8988T (cell line): ENCODE measurements at places on chromosomes 12 and 14.

- no peak for DNase-seq
Observed at GRCh38 chr14:68791902-68792677, 777 bp downstream of the ZFP36L1 start.

- no peak for DNase-seq
Observed at GRCh38 chr12:63070709-63071108, 80.3 kb downstream of the AVPR1A start.

DNA sequence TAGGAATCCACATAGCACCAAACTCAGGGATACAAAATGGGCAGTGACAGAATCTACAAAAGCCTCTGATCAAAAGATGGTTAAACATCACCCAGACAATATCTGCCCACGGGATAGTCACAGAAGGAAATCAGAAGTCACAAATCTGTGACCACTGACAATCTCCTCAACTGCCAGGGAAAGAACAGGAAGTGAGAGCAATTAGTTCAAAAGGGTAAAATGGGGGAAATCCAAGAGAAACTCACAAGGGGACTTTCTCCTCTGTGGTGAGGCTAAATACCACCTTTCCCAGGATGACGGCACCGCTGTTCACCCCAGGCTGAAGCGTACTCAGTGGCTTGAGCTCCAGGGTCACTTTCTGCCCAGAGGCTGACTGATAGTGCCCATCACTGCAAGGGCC is 10.7 kb downstream of the TTC5 start:
- DNase-seq = no peak

DNA sequence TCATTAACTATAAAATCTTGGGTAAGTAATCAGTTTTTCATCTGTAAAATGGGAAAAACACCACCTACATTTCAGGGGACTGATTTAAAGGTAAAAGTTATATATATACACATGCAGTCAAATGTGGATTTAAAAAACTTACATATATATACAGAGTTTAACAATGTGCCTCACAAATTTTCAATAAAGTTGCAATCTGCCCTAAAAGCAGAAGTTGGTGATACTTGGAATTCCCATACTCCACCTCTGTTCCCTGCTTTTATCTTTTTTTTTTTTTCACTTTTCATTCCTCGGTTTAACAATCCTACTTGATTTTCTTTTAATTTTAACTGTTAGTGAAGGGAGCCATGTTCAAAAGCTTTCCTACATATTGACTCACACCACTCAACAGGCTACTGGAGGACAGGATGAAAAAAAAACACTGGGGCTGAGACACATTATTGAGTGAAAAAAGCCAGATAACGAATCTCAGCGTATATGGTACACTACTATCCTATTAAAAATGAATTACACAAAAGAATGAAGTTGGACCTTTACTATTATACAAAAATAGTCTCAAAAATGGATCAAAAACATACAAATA is 24.3 kb downstream of the SPPL3 start:
- no peak for DNase-seq

DNA sequence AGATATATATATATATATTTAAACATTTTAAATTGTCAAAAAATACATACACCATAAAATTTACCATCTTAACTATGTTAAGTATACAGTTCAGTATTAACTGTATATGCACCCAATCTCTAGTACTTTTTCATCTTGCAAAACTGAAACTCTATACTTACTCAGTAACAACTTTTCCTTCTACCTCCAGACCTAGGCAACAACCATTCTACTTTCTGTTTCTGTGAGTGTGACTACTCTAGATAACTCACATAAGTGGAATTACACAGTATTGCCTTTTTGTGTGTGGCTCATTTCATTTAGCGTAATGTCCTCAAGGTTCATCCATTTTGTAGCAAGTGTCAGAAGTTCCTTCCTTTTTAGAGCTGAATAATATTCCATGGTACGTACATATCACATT is 8.2 kb downstream of the FAM234B start:
- DNase-seq = no peak

DNA sequence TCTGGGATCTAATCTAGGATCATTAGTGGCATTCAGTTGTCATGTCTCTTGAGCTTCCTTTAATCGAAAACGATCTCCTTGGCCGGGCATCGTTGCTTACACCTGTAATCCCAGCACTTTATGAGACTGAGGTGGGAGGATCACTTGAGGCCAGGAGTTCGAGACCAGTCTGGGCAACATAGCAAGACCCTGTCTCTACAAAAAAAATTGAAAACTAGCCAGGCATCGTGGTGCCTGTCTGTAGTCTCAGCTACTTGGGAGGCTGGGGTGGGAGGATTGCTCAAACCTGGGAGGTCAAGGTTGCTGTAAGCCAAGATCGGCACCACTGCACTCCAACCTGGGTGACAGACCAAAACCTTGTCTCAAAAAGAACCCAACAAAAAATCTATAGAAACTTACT is 9.0 kb downstream of the PUS1 start:
- no peak for DNase-seq

- DNase-seq = no peak
Observed at GRCh38 chr12:78864403-78864869, at the start of gene SYT1. Gene SYT1 (plus strand): TSS chr12:78864774.

- no peak for DNase-seq
Observed at GRCh38 chr12:11666131-11667050, 16.9 kb downstream of the ETV6 start.

DNA sequence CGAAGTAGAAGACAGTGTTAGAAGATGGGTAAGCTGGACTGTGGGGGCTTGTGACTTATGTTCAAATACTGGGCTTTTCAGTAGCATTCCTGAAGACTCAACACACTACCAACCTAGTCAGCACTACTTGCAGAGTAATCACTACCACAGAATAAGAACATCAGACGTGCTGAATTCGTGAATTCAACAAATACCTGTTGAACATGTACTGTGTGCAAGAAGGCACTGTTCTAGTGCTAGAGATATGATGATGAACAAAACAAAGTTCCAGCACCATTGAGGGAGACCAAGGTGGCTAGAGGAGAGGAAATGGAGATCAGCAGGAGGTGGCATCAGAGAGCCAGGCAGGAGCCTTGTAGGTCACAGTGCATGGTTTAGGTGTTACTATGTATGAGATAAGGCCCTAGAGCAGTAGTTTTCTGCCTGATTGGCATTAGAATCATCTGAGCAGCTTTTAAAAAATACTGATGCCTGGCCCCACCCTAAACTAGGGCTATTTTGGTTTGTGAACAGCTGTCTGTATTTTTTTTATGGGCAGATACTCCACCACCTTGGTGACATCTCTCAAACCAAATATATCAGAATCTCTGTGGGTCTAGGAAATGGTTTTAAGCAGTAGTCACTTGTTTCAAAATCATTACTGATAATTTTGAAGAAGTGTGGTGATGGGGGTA is 26.8 kb downstream of the FERMT2 start:
- no peak for DNase-seq

DNA sequence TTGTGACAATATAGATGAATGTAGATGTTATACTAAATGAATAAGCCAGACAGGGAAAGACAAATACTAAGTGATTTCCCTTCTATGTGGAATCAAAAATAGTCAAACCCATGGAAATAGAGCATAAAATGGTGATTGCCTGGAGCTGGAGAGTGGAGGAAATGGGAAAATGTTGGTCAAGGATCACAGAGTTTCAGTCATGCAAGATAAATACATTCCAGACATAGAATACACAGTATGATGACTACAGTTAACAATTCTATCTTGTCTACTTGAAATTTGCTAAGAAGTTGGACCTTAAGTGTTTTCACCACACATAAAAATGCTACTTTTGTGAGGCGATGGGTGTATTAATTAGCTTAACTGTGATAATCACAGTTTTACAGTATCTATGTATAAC is 1182.7 kb downstream of the AACS start:
- DNase-seq = no peak

DNA sequence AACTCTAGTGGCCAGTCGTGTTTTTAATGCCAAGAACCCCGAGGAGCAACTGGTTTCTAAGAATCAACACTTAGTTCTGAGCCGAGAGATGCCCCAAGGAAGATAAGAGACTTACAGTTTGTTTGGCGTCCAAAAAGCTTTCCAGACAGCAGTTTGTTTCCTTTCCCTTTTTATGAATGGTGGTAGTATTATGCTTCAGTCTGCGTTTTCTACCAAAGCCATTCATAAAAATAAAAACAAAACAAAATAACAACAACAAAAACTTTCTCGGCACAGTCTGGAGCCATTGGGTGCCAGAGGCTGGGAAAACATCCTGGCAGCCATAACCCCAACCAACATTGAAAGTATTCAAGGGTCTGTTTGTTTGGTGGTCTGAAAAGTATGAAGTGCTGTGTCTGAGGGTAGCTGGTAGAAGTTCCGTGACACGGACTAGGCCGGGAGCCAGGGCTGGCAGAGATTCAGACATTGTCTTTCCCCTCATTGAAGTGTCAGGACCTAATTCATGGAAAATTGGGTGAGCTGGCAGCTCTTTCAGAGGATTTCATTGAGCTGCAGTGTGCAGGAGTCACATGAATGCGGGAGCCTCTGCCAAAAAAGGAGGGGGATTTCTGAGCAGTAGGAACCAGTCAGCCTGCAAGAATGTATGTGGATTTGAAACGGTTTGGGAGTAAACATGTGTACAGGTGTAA is 124.2 kb downstream of the HMGA2 start:
- DNase-seq = no peak

DNA sequence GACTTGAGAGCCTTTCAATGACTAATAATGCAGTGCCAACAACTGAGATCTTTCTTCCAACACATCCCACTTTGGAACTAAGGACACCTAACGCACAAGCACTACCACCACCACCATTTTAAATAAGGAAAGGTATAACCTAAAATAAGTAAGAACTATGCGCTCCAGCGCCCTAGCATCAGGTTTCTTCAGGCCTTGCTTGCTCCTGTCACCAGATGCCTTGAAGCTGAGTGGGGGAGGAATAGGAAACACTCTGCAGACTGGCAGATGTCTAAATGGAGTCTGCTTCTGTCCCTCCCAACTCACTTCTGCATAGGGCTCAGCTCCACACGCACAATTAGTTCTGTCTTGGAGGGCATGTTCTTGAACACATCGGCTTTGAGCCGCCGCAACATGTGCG is 15.1 kb downstream of the CHD4 start:
- no peak for DNase-seq

DNA sequence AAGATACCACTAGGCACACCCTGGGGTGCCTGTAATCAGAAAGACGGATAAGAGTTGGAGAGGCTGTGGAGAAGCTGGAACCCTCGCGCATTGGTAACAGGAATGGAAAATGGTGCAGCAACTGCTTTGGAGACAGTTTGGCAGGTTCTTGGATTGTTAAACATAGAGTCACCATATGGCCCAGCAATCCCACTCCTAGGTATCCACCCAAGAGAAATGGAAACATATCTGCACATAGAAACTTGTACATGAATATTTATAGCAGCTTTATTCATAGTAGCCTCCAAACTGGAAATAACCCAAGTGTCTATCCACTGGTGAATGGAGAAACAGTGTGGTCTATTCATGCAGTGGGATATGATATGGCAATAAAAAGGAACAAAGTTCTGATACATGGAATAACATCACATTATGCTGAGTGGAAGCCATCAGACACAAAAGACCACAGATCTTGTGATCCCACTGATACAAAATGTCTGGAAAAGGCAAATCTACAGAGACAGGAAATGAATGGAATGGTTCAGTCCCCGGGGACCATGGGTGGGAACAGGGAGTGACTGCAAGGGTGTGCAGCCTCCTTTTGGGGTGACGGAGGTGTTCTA is 45.4 kb downstream of the JAG2 start:
- no peak for DNase-seq

- no peak for DNase-seq
Observed at GRCh38 chr12:114921781-114922180, 237.8 kb upstream of the TBX3 start.

DNA sequence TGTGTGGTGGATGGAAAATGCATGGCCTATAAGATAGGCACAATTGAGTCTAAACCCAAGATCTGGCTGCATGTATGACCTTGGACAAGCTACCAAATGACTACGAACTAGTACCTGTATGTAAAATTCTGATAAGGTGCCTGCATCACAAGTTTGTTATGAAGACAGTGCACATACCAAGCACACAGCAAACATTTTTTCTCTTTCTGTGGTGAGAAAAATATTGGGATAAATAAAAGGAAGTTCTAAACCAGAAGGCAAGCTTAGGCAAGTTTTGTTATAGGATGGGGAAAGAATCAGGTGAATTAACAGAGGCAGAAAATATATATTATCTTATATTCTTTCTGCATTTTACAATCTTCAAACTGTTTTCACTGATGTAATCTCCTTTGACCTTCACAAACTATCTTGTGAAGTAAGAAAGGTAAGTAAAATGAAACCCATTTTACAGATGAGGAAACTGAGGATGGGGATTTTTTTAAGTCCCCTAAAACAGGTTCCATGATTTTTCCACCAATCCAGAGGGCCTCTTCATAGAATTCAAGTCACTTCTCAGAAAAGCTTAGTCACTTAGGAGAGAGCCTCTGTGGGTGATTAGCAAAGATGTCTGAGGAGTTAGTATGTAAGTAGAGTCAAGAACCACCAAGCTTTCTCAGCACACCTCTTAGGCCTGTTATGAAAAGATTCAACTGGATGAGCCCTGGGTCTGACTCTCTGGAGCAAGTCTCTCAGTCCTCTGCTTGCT is 132.0 kb upstream of the RAP1B start:
- no peak for DNase-seq

- peak; percentile 75 for DNase-seq
Observed at GRCh38 chr14:102594514-102595175, 2.2 kb downstream of the RCOR1 start.

DNA sequence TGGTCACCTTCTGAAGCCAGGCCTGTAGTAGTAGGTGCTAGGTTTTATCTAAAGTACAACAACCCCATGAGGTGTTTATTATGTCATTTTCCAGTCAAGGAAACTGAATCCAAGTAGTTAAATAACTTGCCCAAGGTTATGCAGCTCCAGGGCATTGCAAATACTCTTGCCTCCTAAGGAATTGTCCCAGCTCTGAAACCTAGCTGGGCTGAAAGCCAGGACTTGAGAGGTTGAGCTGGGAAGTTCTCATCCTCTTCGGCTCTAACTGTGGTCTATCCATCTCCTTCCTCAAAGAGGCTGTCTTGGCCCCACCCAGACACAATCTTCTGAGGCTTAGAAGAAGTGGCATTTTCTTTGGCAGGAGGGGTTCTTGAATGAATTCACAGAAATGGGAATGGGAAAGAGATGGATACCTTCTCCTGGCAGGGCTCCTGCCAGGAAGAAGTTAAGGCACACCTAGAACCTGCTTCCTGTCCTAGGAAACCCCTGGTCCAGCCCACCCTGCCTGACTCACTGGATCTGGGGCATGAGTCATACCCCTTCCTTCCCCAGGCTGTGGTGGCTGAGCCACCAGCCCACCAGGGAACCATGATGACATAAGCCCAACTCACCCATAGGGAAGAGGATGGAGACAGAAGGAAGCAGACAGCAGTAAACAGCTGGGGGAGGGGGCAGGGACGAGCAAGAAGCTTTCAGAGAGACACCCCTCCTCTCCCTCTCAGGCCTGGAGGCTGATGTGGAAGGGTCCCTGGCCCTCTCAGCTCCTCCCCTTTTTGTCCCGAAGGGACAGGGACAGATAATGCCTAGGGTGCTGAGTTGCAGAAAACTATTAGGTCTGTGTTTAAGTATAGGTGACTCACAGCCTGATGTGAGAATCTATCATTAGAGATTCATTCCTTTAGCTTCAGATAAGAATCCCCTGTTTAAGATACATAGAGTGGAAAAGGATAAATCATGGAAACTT is 2.1 kb upstream of the PLEK2 start:
- peak; percentile 70 for DNase-seq

GRCh38 chr14:53884601-53885000 is 72.0 kb downstream of the BMP4 start:
- no peak for DNase-seq
